ENCODE measurements at places on chromosomes 1 and 21.

DNA sequence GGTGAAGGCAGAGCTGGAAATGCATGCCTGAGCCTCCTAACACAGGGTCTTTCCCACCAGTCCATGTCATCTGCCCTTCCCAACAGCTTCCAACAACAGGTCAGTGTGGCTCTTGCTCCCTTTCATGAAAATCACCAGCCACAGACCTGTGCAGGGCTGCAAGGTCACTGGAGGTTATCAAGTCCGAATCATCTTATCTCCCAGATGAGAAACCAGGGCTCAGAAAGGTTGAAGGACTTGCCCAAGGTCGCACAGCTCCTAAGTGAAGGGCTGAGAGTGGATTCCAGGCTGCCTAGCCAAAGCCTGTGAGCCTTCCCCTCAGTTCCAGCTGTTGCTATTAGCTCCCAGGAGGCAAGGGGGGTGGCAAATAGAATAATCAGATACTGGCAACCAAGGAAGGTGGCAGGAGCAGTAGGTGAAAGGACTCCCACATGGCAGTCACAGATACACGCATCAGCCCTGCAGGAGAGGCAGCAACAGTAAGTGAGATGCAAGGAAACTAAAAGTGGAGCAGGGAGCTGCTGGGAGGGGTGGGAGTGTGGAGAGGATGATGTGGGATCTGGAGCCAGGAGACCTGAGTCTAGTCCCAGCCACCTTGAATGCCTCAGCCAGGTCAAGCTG is 74.2 kb downstream of the SSBP3 start:
- DNase-seq: no peak

GRCh38 chr21:46606427-46606813 is 1.5 kb upstream of the S100B start:
- DNase-seq: no peak

DNA sequence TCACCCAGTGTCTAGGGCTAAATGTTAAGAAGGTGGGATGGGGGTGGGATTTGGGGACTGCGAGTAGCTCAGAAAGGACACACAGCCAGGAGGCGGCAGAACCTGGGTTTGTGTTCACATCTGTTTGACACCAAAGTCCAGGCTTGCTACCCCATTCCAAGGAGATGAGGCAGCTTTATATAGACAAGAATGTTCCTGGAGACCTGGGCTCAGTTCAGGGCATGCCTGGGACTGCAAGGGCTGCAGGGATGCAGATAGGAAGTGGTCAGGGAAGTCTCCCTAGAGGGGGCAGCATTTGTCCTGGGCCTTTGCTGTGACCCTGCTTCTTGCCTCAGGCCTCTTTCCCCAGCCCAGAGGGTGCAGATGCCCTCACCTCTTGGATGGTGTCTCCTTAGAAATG is 16.3 kb downstream of the PADI3 start:
- DNase-seq: no peak

DNA sequence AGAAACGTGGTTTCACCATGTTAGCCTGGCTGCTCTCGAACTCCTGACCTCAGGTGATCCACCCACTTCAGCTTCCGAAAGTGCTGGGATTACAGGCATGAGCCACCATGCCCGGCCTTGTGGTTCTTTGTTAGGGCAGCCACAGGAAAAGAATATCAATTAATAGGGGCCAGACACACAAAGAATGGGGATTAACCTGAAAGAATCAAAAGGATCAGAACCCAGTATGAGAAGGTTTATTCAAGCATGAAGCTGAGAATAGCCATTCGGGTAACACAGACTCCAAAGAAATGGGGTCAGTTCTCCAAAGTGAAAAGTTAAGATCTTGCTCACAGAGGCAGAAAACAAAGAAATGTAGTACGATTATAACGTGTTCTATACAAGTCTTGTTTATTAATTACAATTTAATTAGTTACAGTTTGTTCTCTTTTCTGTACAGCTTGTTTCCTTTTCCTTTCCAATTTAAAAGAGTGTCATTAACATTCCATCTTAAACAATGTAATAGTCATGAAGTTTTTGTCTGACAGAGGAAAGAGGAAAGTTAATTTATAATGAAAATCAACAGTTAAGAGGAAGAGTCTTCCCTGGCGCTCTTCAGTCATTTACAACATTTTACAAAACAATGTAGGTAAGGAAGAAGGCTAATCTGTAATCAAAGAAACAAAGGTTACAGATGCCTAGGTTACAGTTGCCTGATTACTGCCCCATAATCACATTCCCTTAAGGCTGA is 51.3 kb upstream of the SLC45A1 start:
- DNase-seq: no peak

- DNase-seq: no peak
These were observed 133.2 kb downstream of the TGFB2 start for GRCh38 chr1:218478336-218478735.

DNA sequence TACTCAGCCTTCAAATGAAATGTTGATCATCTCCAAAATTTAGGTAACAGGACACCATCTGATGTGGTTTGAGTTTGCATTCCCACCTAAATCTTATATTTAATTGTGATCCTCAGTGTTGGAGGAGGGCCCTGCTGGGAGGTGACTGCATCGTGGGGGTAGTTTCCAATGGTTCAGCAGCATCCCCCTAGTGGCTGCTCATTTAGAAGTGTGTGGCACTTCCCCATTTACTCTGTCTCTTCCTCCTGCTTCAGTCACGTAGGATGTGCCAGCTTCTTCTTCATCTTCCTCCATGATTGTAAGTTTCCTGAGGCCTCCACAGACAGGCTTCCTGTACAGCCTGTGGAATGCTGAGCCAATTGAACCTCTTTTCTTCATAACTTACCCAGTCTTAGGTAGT is 731.2 kb downstream of the USP25 start:
- no peak for DNase-seq

- no peak for DNase-seq
These were observed 56.5 kb downstream of the EPRS1 start for GRCh38 chr1:219989766-219990165.

- no peak for DNase-seq
These were observed 7.1 kb downstream of the CD101 start for GRCh38 chr1:117008656-117009055.

- peak; percentile 10 for DNase-seq
These were observed 36.6 kb downstream of the RABIF start for GRCh38 chr1:202852163-202852904.

- DNase-seq: no peak
These were observed 8.3 kb upstream of the GPR61 start for GRCh38 chr1:109531380-109531779.

DNA sequence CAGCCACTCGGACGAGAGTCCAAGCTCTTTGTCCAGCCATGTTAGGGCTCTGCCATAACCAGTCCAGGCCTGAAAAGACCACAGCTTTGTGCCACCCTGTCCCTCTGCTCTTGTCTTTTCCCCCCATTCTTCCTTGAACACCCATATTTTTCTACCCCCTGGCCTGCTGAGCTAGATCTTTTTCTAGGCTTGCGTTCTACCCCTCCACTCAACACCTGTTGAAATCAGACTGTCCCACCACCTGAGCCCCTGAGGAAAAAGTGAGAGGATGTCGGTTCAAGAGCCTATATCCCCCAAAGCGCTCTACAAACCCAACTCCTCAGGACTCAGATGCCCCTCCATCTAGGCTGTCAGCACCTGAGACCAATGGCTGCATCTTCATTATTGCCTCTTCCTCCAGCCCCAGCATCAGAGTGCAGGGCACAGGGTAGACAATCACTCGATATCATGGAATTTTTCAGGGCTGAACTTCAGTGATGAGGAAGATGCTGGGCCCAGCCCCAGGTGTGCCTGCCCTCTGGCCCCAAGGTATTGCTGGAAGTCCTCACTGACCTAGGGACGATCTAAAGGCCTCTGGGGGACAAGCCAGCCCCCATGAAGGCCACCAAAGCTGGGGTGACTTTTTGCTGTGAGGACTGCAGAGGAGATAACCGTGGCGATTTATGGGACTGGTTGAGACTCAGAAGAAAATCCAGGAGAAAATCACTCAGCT is 75.3 kb downstream of the CD247 start:
- no peak for DNase-seq

DNA sequence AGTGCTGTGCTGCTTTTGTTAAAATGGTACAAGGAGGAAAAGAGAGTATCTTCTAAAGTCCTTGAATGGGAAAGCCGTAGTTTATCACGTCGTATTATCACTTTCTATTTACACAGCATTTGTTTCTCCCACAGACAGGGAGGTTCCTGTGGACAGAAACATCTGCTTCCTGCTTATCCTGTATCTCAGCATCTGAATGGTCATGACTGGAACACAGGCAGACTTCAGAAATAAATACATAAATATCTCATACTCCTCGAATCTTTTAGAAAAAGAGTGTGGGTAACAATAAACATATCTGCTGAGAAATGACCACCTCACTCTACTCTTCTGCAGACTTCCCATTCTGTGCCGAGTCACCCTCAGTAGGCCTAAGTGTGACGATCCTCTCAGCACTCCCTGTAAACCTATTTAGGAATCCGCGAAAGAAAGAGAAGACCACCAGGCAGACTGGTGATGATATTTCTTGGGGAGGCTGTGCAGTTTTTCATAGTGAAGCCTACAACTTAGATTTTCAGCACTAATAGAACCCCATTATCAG is 393.5 kb downstream of the SMYD3 start:
- DNase-seq: peak; percentile 34

GRCh38 chr1:64986903-64987871 is 20.8 kb upstream of the JAK1 start:
- no peak for DNase-seq

GRCh38 chr1:230327892-230328284 is 98.2 kb downstream of the PGBD5 start:
- DNase-seq: no peak

GRCh38 chr1:33322870-33323585 is 2.1 kb upstream of the A3GALT2 start:
- DNase-seq: no peak

- DNase-seq: no peak
These were observed 15.6 kb downstream of the SLFNL1 start for GRCh38 chr1:41005876-41006275.

GRCh38 chr1:234475167-234475793 is 3.7 kb downstream of the TARBP1 start:
- DNase-seq: no peak

- DNase-seq: no peak
These were observed 807.4 kb upstream of the ADGRL2 start for GRCh38 chr1:80993154-80993980.

DNA sequence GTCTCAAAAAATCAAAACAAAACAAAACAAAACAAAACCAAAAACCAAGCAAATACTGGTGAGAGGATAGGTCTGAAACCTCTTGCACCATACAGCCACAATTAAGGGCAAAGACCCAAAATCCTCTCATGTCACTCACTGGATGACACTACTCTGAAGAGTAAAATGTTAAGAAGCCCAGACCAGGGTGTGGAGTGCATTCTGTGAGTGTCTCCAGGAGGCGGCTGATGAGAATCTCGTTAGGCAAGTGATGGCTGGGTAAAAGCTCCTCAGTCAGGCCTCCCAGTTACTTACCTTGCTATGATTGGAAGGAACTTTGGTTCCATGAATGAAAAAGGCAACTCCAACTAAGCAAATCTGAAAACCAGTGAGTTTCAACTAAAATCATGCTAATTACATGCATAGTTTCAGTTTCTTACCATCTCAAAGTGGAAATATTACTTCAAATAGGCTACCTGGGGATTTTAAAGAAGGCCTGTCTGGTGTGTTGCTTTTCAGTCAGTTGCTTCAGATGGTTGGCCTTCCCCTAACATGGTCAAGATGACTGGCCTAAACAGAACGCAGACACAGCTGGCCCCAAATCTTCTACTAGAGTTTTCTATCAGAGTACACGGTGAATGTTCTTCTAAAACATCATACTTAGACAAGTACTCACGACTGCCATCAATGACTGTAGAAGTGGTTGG is 95.1 kb downstream of the KIAA0319L start:
- DNase-seq: no peak

- DNase-seq: peak; percentile 76
These were observed 50.5 kb downstream of the RASSF5 start for GRCh38 chr1:206557636-206558473.

DNA sequence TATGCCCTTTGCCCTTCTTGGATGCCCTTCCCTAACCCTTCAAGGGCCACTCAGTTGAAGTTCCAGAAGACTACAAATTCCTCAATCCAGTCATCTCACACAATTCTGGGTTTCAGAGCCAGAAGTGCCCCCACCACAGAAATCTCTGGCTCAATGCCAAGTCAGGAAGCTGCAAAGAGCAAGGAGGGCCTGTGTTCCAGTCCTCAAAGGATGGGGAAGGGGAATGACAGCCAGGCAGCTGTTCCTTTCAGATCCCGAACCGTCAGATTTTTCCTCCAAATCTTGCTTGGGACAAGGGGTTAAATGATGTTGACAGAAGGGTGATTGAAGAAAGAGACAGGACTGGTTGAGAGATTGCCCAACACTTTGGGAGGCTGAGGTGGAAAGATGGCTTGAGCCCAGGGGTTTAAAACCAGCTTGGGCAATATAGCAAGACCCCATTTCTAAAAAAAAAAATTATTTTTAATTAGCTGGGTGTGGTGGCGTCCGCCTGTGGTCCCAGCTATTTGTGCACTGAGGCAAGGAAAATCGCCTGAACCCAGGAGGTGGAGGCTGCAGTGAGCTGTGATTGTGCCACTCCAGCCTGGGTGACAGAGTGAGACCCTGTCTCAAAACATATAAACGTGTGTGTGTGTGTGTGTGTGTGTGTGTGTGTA is 716 bp upstream of the HPDL start:
- DNase-seq: peak; percentile 41

DNA sequence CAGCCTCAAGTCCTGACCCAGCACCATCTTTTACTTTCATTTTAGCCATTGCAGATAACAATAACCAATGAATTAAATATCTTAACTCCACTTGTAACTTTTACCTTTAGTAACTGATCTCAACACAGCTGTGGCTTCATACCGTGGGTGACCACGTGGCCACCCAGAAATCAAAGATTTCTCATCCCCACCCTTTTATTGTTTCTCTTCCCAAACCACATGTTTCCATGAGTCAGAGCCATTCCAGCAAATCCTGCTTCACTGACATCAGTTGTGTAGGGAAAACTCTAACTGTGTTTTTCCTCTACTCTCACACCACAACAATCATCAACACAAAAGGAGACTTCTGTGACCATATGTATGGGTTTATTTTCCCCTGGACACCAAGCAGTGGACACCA is 25.1 kb upstream of the BRDT start:
- DNase-seq: no peak

DNA sequence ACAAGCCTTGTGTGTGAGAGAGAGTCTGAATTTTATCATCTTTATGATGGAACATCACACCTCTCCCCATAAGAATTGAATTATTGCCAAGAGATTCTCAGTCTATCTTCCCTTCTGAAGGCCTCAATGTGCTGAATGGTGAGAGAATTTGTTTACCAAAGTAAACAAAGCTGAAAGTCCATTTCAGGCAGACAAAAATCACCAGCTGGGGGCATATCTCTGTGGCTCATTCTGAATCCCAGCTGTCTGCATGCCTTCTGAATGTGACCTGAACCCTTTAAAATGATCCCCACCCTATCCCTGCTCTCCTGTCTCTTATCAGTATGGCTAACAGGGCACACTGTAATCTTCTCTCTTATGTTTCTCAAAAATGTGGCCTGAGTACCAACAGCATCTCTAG is 99.1 kb upstream of the CAMK1G start:
- peak; percentile 18 for DNase-seq

DNA sequence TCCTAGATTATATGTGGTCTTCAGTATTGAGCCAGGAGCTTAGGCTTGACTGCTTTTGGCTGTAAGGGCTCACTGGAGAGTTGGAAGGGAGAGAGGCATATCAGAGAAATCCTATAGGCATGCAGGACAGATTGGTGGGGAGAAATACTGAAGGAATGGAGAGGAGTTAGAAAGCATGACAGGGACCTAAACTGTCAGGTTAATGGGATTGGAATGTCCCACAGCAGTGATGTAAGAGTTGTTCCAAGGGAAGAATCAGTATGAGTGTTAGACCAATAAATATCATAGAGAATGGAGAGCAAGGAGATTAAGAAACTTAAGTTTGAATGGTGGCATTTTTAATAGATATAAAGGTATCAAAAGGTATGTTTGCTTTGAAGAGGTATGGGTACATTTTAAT is 39.7 kb downstream of the SLC35A3 start:
- DNase-seq: no peak
